ENCODE measurements at places on chromosomes 4 and X.
A peak's percentile ranks its signal among the peaks of the same experiment; 100 is the strongest.

GRCh38 chrX:134883137-134883700 lies 107.6 kb upstream of the SMIM10 start:
- DNase-seq: no peak

DNA sequence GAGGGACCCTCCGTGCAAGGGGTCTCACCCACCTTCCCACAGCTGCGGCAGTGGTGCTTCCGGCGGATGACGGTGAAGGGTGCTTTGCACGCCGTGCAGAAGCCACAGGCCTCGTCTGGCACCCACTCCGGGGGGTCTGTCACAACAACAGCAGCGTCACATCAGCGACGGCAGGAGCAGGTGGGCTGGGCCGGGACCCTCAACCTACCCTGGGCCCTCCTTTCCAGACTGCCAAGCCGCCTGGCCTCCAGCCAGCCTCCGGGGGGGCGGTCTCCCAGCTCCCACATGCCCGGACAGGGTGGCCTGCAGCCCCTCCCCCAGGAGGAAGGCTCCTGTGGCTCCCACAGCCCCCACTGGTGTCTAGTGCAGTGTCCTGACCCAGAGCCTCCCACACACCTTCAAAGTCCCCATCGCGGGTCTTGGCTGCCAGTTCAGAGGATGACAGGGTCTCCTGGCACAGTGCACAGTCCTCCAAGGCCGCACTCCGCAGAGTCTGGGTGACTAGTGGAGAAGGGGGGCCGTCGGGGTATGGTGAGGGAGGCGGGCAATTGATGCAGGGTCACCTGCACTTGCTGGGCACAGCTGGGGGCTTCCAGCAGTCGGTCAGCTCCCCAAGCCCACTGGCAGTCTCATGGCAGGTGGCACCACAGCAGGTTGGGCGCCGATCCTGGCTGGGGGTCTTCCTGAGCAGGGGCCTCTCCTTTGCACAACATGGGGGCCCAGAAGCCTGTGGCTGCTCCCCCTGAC lies 9.5 kb upstream of the MXD4 start:
- DNase-seq: no peak

DNA sequence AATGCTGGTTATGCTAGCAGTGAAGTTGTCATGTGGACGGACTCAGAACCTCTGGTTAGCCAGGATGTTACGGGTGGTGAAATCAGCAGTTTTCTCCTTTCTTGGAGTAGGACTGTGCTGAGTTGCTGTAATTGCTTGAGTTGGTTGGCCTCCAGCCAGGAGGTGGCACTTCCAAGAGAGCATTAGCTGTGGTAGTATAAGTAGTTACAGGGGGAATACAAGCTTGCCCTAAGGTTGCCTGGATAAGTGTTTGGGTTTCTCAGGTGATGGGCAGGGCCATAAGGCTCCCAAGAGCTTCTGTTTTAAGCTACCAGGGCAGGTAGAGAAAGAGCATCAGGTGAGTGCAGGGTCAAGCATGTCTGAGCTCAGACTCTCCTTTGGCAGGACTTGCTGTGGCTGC lies 103.0 kb downstream of the ZNF518B start:
- no peak for DNase-seq

DNA sequence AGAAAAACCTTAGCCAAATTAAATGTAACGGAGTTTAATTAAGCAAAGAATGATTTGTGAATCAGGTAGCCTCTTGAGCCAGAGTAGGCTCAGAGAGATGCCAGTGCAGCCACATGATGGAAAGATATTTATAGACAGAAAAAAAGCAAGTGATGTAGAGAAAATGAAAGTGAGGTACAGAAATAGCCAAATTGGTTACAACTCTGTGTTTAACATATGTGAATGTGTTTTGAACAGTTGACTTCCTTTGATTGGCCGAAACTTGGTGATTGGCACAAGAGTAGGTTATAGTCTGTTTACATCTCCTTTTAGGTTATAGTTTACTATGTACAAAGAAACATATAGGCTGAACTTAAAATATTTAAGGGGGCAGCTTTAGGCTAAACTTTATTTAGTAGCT lies 459.9 kb upstream of the BOD1L1 start:
- no peak for DNase-seq

- no peak for DNase-seq
Measured at GRCh38 chrX:97790850-97791249, 907.1 kb downstream of the RPA4 start.

DNA sequence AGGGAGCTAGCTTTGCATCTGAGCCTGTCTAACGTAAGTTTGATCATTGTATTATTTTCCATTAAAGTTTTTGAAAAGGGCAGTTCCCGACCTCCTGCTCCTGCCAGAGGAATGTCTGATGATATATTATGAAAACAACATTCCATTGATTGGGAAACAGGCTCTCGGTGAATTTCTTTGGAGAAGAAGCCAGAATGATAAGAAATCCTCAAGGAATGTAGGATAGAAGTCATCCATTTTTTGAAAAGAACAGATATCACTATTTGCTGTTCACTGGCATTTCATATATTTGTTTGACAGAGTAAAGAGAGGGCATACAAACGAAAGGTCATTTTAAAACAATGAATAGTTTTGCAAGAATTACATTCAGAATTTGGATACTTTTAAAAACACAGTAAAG lies 781.0 kb upstream of the HTR2C start:
- no peak for DNase-seq

DNA sequence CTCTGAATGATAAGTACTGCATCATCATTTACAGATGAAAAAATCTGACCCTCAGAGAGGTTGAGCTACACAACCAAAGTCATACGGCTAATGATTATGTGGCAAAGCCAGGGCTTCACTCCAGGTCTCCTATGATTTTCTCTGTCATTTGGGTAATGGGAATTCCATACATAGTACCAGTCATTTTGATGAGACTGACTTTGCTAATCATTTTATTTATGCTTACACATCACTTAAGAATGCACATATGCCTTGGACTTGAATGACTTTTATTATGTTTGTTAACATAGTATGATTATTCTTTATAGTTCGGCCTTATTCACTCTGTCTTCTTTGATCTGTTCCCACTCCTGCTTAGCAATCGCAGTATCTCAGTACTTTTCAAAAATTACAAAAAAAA lies 255.1 kb upstream of the GPRIN3 start:
- no peak for DNase-seq

DNA sequence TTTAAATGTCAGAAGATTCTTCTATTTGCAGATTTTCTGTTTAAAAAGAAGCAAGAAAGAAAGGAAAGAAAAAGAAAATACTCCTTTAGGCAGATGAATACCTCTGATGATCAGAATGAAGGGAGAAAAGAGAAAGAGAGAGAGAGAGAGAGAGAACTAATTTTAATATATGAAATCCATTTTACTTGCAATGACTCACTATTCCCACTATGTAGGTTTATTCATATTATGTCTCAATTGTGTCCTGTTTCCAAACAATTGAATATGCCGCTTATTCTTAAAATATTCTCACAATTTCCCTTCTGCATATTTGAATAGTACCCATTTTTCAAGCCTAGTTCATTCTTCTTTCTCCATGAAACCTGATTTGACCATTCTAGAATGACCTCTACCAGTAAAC lies 11.7 kb downstream of the MEPE start:
- DNase-seq: no peak

- no peak for DNase-seq
Measured at GRCh38 chr4:17280261-17281018, 231.4 kb downstream of the QDPR start.

- DNase-seq: no peak
Measured at GRCh38 chr4:61277785-61278760, 77.9 kb downstream of the ADGRL3 start.

DNA sequence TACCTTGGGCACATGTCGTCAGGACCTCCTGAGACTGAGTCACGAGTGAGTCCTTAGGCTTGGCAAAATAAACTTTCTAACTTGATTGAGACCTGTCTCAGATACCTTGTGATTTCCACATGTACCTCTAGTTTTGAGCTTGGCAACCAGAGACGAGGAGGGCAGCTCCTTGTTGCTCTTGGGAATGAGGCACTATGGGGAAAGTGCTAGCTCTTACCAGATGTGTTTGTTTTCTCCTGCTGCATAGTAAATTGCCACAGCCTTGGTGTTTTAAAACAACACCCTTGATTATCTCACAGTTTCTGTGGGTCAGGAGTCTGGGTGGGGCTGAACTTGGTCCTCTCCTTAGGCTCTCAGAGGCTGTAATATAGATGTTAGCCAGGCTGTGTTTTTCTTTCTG lies 59.1 kb upstream of the MAML3 start:
- DNase-seq: no peak

DNA sequence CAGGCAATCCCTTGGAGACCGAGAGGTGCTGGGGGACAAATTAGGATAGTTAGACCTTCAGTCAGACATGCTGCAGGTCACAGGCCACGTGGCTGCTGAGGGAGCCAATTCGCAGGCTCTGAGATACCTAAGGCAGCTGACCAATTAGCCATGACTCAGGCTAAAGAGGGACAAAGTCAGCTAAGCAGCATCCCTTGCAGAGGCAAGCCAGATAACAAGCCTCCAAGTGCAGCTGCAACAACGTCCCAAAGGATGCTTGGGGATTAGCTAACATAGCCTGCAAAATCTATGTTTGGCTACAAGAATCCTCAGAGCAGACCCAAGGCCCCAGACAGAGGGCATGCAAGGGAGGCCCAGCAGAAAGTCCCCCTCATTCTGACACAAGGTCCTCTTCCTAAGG lies 93.5 kb downstream of the SEL1L3 start:
- no peak for DNase-seq

- no peak for DNase-seq
Measured at GRCh38 chr4:38752941-38753806, 29.6 kb downstream of the TLR10 start.

GRCh38 chrX:1673337-1673736 lies 58.5 kb downstream of the ASMT start:
- peak; percentile 51 for DNase-seq

- no peak for DNase-seq
Measured at GRCh38 chr4:181909368-181909767, 333.8 kb upstream of the TENM3 start.

GRCh38 chr4:25536564-25537320 lies 118.9 kb upstream of the SLC34A2 start:
- DNase-seq: no peak

- no peak for DNase-seq
Measured at GRCh38 chrX:118225711-118226428, 109.3 kb upstream of the KLHL13 start.

GRCh38 chr4:41465146-41465761 lies 72.7 kb upstream of the LIMCH1 start:
- DNase-seq: no peak

DNA sequence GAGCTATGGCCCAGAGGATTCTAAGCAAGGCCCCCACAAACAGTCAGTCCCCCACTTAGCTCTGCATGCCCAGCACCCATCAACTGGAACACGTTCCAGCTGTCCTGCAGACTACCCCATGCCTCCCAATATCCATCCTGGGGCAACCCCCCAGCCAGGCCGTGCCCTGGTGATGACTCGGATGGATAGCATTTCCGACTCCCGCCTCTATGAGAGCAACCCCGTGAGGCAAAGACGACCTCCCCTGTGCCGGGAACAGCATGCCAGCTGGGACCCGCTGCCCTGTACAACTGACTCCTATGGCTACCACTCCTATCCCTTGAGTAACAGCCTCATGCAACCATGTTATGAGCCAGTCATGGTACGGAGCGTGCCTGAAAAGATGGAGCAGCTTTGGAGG lies 32.0 kb downstream of the LAS1L start:
- no peak for DNase-seq

- no peak for DNase-seq
Measured at GRCh38 chrX:100911731-100912130, 17.0 kb downstream of the XKRX start.

GRCh38 chrX:140918398-140919038 lies 83.9 kb upstream of the SPANXB1 start:
- DNase-seq: no peak

DNA sequence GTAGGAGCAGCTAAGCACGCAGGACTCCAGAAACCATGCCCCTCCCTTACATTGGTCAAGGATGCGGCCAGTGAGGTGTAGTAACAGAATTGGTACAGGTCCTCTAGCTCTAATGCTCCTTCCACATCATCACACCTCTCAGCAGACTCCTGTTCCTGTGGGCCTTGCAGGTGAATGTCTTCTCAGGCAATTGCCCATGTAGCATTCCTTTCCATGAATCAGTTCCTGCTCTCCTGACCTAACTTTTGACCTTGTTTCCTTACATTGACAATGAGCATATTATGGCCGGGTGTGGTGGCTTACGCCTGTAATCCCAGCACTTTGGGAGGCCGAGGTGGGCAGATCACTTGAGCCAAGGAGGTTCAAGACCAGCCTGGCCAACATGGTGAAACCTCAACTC lies 31.3 kb downstream of the MAP7D3 start:
- DNase-seq: no peak

GRCh38 chrX:66176134-66176533 lies 12.1 kb downstream of the HEPH start:
- DNase-seq: no peak

DNA sequence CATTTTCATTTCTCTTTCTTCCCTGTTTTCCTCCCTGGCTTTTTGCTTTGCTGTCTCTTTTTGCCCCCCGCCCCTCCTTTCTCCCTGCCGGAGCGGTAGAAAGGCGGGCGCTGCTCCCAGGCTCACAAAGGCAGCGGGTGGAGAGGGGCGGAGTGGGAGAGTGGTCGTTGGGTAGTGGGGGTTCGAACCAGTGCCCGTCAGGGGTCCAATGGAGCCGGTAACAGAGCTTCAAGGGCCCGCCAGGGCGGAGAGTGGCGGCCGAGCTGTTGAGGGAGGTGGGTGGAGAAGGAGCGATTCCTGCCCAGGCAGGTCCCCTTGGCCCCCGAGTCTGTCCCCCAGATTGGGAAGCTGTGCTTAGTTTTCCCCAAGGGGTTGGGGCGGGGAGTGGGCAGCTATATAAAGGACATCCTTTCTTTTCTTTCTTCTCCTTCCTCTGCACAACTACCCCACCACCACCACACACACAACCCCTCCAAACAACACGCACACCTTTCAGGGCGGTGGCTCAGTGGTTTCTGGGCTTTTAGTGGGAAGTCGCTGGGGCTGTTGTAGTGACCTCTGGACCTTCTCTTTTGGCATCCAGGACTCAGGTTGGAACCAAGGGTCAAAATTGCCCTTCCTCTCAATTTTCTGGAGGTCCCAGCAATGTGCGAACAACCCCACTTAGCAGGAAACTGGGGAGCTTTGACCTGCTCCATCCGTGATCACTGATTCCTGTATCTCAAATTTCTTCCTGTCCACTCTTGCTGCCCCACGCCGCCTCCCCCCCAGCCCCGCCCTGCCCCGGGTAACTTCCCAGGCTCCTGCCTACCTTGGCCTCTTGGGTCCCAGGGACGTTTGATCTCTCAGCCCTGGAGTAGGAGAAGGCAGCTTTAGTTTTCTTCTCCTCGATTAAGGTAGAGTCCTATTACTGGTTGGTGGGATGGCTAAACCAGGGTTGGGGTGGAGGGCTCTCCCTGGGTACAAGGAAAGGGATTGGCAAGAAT lies 1.9 kb downstream of the EFNB1 start:
- DNase-seq: no peak

- no peak for DNase-seq
Measured at GRCh38 chrX:114047558-114047957, 536.3 kb upstream of the HTR2C start.

DNA sequence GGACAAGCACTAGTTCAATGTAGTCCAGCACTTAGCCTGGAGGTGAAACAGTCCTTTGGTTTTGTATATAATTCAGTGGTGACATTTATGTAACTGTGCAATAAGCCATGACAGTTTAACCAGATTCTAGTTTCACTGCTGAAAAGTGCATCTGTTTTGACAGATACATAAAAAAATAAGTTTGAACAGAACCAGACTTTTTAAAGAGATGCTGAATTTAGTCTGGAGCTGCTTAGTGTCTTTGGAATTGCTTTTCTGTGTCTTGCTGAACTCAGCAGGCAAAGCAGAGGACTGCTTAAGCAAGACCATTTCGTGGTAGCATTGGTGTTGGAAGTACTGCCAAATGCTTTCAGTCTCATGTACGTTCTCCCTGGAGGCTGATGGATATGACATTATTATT lies 393.5 kb downstream of the MAPK10 start:
- no peak for DNase-seq

All from stimulated activated CD4-positive, alpha-beta T cell treated with anti-CD3 and anti-CD28 coated beads, Interleukin-2, amount 100 ng/mL, for 48 hours (primary cell).